ENCODE measurements at places on chromosomes 16 and 17. TPM values are rescaled to one million over a fixed set of nuclear protein-coding genes. Genes with fewer than 3 reads are reported as not detected.

NPIPB9 gene
- 6.3 TPM for total RNA-seq

ZNF594 gene
- total RNA-seq: 8.6 TPM

SMIM22 gene
- total RNA-seq: not detected

PHAF1 gene
- total RNA-seq: 19.3 TPM

PRDM7 gene
- not detected for total RNA-seq

SOX15 gene
- 0.50 TPM for total RNA-seq

DHRS7C gene
- total RNA-seq: not detected

MFAP4 gene
- not detected for total RNA-seq

CDYL2 gene
- 30.4 TPM for total RNA-seq

IQCK gene
- 0.93 TPM for total RNA-seq

GINS2 gene
- 53.7 TPM for total RNA-seq

OR1A1 gene
- total RNA-seq: 0.07 TPM

GUCY2D gene
- total RNA-seq: 0.05 TPM

MIEN1 gene
- 45.2 TPM for total RNA-seq

KRT9 gene
- total RNA-seq: not detected
